ENCODE measurements at places on chromosomes 2 and 18.

DNA sequence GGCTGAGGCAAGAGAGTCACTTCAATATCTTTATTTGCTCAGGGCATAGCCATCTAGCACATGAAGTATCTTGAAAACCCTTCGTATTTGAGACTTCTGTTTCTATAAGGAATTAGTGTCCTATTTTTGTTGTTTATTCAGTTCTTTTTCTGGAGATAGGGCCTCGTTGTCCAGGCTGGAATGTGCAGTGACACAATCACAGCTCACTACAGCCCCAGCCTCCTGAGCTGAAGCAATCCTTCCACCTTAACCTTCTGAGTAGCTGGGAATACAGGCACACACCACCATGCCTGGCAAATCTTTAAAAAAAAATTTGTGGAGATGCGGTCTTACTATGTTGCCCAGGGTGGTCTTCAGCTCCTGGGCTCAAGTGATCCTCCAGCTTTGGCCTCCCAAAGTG, 50.6 kb downstream of the PSMD14 start:
- DNase-seq: no peak

DNA sequence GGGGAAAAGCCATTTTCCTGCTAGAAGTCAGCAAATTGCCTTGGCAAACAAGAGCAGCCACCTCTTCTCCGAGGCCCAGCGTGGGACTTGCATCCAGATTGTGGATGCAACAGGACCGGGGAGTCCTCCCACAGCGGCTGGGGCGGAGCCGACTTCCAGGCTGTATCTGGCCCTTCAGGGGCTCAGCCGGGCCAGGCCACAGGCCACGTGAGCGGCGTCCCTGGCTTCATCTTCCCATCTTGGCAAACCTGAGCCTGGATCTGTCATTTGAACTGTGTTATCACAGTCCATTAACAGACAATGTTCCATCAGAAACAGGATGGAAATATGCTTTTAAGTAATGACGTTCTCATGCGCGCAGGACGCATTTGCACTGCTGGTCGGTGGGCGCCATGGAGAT, 483.5 kb upstream of the SALL3 start:
- no peak for DNase-seq

DNA sequence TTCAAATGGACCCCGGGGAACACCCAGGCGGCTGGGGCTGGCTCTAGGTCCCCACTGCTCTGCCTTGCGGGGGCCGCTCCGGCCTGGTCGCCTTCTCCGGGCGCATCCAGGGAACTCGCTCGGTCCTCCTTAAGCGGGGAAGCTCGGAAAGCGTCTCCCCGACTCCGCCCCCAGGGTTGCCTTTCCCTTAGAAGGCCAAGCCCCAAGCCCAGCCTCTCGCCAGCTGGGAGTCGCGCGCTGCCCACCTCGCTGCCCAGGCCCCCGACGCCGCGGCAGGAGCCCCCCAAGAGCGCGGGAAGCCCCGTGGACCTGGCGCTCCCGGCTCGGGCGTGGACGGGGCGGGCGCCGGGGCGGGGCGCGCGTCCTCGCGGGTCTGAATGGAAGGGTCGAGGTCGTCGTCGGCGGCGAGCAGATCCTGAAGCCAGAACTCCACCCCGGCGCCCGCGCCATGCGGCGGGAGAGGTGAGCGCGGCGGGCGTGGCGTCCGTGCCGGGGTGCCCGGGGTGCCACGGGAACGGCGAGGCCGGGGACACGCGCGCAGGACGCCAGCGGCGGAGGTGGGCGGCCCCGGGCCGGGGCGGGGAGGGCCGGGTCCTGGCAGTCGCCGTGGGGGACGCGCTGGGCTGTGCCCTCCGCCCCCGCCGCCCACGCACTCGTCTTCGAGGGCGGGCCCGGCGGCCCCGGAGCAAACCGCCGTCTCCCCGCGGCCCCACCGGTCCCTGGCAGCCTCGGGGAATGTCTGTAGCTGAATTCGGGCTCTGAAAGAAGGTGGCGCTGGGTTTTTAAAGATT, at the start of gene BOK:
BOK (plus strand) TSS at position 214 of the 791 bp plus-strand sequence. CDS start 739 bp downstream, outside the sequence.
- DNase-seq: peak; percentile 64

DNA sequence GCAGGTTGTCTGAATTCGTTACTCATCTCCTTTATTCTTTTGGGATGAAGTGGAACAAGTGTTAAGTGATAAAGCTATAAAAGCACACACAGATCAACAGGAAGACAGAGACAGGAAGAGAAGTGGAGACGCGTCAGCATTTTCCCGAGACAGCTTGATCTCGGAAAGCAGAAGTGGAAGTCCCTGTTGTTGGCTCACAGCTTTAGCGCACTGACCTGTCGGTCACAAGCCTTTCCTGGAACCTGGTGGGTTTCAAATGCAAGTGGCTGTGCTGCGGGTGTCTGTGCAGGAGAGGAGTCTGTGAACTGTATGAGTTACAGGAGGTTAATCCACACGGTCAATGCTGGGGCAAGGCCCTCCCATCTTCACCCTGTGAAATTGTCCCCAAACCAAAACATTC, 116.6 kb upstream of the PELI1 start:
- DNase-seq: peak; percentile 42

- peak; percentile 25 for DNase-seq
Measured at GRCh38 chr2:104430852-104431251, 423.1 kb upstream of the POU3F3 start.

DNA sequence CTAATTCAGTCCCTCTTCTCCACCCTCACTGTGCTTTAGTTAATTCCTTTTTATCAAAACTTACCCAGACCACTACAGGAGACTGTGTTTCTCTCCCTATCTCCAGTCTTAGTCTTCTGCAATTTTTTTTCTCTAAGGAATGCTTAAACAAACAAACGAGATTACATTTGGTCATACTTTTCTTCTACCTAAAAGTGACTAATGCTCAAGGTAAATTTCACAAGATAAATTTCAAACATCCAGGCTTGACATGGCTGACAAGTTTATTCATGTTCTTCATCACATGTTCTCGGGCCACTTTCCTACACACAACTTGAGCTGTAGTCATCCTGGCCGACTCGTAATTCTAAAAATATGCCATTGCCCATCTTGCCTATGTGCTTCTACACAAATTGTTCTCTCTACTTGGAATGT, 23.2 kb upstream of the ACSL3 start:
- DNase-seq: no peak

Data from hippocampal formation (tissue), 2 donors.